ENCODE measurements at places on chromosomes 6 and 20. TPM values are rescaled to one million over a fixed set of nuclear protein-coding genes. Genes with fewer than 3 reads are reported as not detected.

Gene AVP
- total RNA-seq, result not detected

Gene SGK2
- total RNA-seq, result 0.26 TPM

Gene ALDH5A1
- 0.26 TPM for total RNA-seq

Gene NKAIN4
- not detected for total RNA-seq

Gene CAPN11
- total RNA-seq, result not detected

Gene CAP2
- total RNA-seq, result 8.6 TPM

Gene PAK5
- total RNA-seq, result not detected

Gene RNF217
- total RNA-seq, result 13.2 TPM

Gene CRYBG1
- 2.1 TPM for total RNA-seq

Gene MUC21
- total RNA-seq, result not detected

Gene GLP1R
- total RNA-seq, result not detected

Gene ISM1
- total RNA-seq, result 0.26 TPM

Gene ARFGEF3
- total RNA-seq, result under 0.01 TPM

Gene ROS1
- total RNA-seq, result under 0.01 TPM

Gene LBP
- total RNA-seq, result under 0.01 TPM

Gene DEFB112
- total RNA-seq, result not detected

Gene GHRH
- not detected for total RNA-seq

Gene RAB44
- total RNA-seq, result under 0.01 TPM

Gene CCDC28A
- total RNA-seq, result 20.3 TPM

Gene CALHM6
- total RNA-seq, result 0.33 TPM

Gene LKAAEAR1
- not detected for total RNA-seq

Gene FRK
- 0.33 TPM for total RNA-seq

Data from fibroblast of lung (primary cell).